ENCODE measurements at places on chromosomes 13 and 19.

DNA sequence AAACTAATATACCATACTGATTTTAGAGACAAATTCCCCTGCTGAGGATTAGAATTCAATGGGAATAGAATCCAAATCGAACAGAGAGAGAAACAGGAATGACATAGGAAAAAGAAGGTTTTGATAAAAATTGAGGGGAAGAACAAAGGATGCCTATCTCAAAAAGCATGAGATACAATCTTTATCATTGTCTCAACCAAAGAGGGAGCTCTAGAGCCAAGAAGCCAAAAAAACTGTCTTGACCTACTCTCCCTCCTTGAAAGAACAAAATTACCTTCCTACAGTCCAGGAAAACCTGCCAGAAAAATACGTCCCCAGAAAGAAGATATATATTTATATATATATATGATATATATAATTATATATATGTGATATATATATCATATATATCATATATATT is 39.2 kb upstream of the MIR17HG start:
- no peak for DNase-seq

GRCh38 chr13:101453784-101454201 is 1.3 kb downstream of the ITGBL1 start:
- no peak for DNase-seq

DNA sequence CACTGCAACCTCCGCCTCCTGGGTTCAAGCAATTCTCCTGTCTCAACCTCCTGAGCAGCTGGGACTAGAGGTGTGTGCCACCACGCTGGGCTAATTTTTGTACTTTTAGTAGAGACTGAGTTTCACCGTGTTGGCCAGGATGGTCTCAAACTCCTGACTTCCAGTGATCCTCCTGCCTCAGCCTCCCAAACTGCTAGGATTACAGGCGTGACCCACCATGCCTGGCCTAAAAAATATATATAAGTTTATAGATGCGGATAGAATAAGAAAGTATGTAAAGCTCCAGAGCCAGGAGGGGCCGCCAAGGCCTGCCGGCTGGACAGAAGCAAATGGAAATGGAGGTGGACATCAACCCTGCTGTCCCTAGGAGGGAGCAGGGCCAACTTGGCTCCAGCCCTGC is 66.0 kb downstream of the COL4A1 start:
- DNase-seq = no peak

GRCh38 chr19:2973229-2973628 is 4.1 kb upstream of the TLE6 start:
- DNase-seq = no peak

- DNase-seq = no peak
Observed at GRCh38 chr19:38425810-38426466, at the start of gene RASGRP4. RASGRP4 (minus strand) TSS chr19:38426219; CDS start chr19:38426091, 128 bp downstream.

DNA sequence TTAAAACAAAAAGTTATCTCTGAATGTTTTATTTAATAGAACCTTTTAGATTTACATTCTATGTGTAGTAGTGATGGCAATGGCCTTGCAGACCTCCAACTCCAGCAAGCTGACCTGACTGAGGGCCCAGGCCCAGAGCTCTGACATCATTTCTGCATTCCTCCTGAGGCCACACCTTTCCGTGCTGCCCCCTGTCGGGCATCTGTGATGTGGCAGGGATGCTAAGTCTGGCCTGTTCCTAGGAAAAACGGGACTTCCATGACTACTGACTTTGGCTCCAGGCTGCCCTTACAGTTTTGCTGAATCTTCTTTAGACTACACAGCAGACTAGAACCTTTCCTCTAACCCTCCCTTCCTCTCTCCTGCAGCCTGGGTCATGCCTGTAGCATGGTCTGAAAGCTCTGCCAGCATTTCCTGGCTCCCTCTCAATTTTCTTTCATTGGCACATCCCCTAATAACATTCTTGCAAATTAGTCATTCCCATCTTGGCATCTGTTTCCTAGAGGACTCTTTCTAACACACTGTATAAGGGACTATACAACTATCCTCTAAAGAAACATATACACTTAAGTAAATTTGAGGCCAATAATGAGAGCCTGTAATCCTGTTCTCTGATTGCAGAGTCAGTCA is 249.1 kb downstream of the GPC5 start:
- DNase-seq = no peak

DNA sequence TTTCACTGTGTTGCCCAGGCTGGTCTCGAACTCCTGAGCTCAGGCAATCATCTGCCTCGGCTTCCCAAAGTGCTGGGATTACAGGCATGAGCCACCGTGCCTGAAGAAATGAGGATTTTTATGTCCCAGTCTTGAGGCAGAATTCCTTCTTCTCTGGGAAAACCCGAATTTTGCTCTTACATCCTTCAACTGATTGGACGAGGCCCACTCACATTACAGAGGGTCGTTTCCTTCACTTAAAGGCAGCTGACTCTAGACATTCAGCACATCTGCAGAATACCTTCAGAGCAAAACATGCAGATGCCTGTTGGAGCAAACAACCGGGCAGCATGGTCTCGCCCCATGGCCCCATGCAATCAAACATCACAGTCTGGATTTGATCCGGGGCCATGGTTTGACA is 36.3 kb upstream of the NFIC start:
- no peak for DNase-seq

- DNase-seq = no peak
Observed at GRCh38 chr13:59088716-59089115, 1075.0 kb downstream of the DIAPH3 start.

DNA sequence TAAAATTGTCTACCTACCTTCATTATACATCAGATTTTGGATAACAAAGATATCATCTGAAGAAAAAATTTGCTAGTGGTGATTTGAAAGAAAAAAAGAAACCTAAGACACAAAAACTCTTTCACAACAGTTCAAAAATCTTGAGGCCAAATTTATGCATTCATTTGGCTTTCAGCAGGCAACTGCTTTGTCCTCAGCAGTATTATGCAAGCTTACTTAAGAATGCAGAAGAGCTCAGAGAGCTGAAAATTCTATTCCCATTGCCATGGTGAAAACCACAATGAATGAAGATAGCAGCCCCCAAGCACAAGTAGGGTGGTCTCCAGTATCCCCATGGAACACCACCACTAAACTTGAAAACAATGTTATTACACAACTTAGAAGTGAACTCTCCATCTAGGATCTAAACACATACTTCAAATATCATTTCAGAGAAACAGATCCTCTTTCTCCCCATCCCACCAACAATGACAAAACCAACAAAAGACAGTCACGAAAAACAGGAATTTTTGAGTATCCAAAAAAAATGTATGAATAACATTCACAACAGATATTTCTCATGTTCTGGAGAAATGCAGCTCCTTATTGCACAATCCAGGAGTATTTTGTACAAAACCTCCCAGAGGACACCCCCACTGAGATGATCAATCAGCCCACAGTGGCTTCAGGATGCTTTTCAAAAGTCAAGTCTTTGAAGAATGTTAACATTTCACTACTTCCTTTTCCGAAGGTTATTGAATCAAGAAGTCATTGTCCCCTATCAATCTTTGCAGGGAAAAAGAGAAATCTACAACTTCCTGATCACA is 192.7 kb downstream of the LHFPL6 start:
- DNase-seq = no peak

DNA sequence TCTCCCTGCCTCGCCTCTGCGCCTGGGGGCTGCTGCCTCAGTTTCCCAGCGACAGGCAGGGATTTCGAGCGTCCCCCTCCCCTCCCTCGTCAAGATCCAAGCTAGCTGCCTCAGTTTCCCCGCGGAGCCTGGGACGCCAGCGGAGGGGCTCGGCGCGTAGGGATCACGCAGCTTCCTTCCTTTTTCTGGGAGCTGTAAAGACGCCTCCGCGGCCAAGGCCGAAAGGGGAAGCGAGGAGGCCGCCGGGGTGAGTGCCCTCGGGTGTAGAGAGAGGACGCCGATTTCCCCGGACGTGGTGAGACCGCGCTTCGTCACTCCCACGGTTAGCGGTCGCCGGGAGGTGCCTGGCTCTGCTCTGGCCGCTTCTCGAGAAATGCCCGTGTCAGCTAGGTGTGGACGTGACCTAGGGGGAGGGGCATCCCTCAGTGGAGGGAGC is 722 bp upstream of the ICAM1 start:
- DNase-seq = peak; percentile 62

DNA sequence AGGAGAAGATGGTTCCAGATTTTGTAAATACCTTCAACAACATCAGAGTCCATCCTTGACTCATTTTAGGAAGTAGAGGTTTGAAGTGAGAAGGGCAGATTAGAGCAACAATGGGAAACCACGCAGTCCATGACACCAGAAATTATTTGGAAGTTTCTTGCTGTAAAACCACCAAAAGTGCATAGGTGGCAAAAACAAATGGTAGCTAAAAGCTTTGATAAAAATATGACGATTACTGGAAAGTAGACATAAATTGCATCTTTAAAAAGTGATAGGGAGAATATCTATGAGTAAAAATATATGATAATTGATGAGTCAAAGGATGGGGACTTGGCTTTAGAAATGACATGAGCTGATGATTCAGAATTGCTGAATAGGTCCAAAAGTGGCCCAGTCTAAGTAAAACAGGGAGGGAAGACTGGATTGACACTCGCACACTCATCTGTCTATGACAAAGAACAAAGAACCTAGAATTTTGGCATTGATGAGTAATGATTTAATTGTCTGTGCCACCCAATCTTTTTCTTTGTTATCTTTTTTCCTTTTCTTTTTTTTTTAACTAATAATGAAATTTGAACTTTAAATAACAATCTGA is 472.2 kb downstream of the MYO16 start:
- DNase-seq = no peak

GRCh38 chr13:67137044-67137735 is 92.9 kb downstream of the PCDH9 start:
- DNase-seq = no peak
